MV-4-11 (cell line): ENCODE measurements at places on chromosomes 3 and 15.

GRCh38 chr15:65818927-65819562 is 27.0 kb upstream of the DENND4A start:
- DNase-seq, result peak; percentile 99

DNA sequence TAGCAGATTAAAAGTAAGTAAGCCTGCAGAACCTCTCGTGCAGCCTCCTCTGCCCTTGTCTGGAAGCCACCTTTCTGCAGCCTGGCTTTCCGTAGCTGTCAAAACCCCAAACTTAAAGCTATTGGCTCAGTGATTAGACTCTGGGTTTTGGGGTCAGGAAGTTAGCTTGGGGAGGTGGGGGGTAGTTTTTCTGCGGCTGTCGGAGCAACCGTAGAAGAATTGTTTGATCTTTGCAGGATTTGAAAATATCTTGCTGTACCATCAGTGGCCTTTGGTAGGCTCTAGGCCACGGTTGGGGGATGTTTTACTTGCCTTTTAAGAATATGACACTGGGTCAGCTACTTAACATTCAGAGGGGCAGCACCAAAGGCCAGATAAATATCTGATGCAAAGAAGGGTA is 88.4 kb upstream of the RASGRP1 start:
- no peak for DNase-seq

DNA sequence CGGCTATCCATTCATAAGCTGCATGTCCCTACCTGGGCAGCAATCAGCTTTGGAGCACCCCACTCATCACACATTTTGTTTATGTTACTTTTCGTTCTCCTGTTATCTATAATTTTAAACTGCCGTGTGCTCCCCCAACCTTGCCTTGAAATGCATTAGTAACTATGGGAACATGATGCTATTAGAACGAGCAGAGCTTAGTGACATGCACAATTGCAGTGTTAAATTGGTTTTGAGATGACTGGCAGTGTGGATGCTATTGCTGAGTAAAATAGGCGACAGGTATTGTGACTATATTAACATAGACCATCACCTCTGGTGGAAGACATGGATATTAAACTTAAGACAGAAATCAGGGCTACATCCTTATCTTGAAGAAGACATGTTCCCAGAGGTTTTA is 191.6 kb downstream of the KCNAB1 start:
- no peak for DNase-seq

DNA sequence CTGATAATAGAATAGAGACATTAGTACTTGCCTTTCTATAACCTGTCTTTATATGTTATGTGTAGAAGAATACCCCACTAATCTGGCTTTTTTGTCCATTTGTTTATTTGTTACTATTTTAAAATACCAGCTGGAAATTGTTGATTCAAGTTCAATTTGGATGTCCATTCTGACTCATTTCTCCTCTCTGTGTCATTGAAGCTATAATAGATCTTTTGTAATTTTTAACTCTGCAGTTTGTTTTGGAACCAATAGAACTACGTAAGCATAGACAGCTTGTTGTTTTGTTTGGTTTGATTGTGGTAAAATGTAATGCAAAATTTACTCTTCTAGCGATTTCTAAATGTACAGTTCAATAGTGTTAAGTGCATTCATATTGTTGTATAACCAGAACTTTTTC is 390.4 kb downstream of the ZIC1 start:
- DNase-seq, result no peak

- DNase-seq, result no peak
These were observed 257.9 kb downstream of the PDCD6IP start for GRCh38 chr3:34056181-34056910.

DNA sequence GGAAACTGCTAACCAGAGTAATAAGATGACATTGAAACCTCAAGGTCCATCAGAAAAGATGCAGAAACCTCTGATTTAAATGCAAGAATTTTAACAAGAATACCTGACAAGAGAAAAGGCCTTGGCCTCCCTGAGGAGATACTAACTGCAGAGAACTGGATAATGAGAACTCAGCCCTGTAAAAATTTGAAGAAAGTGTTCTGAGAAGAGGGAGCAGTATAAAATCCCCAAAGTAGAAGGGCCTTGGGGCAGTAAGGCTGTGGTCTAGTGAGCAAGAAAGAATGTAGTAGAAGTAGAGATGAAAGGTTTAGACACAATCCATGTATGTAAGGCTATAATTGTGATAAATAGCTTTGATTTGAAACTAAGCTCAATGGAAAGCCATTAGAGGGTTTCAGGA is 394.1 kb downstream of the ZBBX start:
- no peak for DNase-seq

GRCh38 chr3:7573330-7573729 is 712.4 kb downstream of the GRM7 start:
- no peak for DNase-seq

- no peak for DNase-seq
These were observed 127.1 kb downstream of the PTPRG start for GRCh38 chr3:61688307-61688984.

DNA sequence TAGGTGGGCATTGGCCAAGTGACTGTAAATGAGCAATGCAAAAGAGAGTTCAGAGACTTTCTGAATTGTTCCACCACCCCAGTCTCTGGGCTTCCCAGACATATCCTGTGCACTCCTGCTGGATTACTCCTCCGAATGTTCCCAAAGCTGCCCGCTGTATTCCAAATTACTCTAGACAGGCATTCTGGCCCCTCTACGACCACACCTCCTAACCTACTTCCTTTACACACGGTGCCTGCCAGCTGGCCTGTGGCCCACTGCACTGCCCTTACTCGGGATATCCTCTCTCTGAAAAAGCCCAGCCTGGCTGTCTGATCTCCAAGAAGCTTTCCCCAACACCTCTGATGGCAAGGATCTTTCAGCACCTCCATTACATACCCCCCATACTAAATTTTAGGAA is 66.6 kb downstream of the DUT start:
- DNase-seq, result no peak

DNA sequence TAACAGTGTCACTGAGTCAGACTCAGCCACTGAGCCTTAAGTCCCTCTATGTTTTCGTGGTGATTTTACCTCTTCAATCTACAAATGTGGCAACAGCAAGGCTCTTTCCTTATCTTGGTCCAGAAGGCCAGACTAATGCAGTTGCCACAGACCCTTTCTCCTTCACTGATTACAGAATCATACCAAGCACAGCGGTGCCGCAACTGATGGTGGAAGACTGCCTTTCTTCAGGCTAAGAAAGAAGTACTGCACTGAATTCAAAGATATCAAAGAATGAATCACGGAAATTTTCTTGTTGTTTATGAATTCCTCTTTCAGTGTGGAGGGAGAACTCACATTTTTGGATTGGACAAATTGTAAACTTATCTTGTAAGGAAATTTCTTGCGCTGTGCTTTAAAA is 18.6 kb downstream of the DCP1A start:
- no peak for DNase-seq

DNA sequence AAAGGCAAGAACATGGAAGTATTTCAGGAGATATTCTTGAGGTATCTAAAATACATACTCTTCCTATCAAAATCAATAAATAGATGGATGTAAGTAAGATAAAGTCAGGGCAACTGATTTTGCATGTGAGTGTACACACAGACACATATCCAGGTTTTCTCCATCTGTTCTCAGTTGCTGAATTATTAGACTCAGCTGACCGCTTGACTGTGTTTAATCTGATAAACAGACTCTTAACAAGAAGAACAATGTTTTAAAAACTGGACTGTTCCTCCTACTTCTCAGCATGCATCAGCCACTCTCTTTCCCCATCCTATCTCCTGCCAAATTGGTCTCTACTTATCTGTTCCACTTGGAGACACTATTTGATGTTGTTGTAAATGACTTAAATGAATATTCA is 73.5 kb downstream of the GOLGA8G start:
- no peak for DNase-seq

- peak; percentile 79 for DNase-seq
These were observed 16.0 kb downstream of the PIGB start for GRCh38 chr15:55334997-55335396.

DNA sequence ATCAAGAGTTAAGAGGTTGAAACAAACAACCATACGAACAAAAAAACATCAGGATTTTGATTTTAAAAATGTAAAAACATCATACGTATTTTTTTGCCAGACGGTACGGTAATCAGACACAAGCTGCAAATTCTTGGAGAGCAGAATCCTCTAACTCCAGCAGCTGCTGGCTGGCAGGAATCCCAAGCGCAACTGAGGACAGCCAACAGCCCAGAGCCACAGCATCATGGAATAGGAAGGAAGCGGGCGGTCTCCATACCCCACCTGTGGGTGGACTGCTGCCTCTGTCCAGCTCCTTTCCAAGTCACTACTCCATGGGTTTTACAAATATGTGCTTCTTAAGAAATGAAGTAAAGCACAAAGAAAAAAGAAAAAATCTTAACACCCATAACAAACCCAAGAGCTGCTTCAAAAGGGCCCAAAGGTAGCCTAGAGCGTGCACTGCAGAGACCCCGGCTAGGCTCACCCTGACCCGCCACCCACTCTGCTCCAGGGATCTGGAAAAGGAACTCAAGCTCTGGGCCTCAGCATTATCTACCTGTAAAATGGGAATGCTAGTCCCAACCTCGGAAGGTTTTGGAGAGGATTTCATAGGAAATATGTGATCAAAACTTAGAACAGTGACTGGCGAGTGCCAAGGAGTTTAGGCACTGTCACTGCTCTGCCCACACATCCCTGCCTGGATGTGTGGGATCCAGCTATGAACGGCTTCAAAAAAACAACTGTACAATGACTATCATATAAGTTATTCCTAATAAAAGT is 33.4 kb downstream of the ZXDC start:
- DNase-seq, result no peak

- DNase-seq, result no peak
These were observed 31.3 kb downstream of the CCDC13 start for GRCh38 chr3:42741796-42742195.

DNA sequence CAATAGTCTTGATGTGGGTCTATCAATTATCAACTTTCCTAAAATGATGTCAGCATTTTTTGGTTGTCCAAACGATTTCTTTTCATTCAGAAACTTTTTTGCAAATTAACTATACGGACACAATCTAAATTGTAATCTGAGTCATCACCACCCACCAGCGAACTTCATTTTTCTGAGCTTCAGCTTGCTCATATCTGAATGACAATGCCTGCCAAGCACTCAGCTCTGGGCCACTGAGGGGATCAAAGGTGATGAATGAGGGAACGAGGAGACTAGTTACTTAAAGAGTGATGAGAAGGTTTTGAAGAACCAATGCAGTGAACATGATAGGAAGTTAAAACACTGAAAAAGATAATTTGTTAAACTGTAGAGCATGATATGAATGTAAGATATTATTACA is 14.9 kb upstream of the TBC1D23 start:
- DNase-seq, result no peak

DNA sequence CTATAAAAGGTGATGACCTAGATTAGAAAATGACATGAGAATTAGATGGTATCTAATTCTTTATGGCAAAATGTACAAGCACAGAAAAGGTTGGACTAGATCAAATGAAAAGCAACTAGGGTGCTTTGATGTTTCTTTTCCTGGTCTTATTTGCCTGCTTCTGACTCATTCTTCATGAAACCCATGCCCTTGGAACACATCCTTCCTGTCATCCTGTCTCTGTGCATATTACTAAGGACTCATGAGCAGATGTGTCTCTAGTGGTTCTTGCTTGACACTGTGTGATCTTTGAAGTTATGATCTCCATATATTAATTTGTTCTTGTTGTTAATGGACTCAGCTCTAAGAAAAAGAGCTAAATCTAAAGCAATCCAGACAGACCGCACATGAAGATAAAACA is 314.0 kb downstream of the ERC2 start:
- peak; percentile 37 for DNase-seq

DNA sequence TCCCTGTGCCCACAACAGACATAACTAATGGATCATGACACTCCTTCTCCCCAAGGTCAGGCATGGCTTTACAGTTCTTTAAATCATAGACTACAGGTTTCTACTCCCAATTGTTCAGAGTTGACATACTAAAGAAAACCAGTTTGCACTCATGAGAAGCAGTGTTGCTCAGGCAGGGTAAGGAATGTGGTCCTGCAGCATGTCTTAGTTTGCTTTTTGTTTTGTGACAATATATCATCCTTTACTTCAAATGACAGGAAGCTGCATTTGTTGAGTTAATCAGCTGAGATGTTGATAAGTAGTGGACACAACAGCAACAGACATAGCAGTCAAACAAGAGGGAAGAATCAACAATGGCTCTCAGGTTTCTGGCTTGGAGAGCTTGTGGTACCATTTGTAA is 267.5 kb downstream of the SLCO3A1 start:
- no peak for DNase-seq

DNA sequence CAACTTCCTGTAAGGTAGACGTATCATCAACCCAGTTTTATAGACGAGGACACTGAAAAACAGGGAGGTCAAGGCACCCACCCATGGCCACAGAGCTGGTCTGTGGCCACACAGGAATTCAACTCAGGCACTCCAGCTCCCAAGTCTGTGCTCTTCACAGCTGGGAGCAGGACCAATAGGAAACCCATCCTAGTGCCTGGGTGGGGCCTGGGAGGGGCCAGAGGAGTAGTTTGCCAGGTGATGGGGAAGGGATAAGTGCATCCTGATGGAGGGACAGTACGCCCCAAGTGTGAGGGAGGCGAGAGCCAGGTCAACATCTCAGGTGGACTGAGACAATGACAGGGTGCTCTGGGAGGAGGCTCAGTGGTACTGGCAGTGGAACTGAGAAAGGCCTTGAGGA is 22.0 kb downstream of the KIF9 start:
- DNase-seq, result no peak

- no peak for DNase-seq
These were observed 84.1 kb downstream of the PPCDC start for GRCh38 chr15:75107516-75107907.

GRCh38 chr15:95864467-95864886 is 466.0 kb upstream of the NR2F2 start:
- DNase-seq, result no peak

GRCh38 chr15:26635614-26636013 is 137.3 kb downstream of the GABRB3 start:
- DNase-seq, result no peak

GRCh38 chr15:26551473-26551872 is 221.4 kb downstream of the GABRB3 start:
- no peak for DNase-seq

DNA sequence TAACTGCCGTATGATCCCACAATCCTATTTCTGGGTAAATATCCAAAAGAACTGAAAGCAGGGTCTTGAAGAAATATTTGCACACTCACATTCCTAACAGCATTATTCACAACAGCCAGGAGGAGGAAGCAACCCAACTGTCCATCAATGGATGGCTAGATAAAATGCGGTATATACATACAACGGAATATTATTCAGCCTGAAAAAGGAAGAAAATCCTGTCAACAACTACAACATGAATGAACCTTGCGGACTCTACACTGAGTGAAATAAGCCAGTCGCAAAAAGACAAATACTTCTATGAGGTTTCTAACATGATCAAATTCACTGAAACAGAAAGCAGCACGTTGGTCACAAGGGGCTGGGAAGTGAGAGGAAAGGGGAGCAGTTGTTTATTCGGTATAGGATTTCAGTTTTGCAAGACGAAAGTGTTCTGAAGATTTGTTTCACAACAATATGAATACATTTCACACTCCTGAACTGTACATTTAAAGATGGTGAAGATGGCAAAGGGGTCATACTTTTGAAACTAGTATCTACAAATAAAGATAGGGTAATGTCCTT is 6.2 kb downstream of the DLG1 start:
- DNase-seq, result no peak

GRCh38 chr15:54803134-54803808 is 393.5 kb downstream of the RSL24D1 start:
- DNase-seq, result peak; percentile 92
